NCI-H2171 treated with DMSO at 0.1 percent for 48 hours (cell line): ENCODE measurements at places on chromosomes 4 and X.

- peak; percentile 91 for DNase-seq
These were observed 1.6 kb downstream of the PRICKLE3 start for GRCh38 chrX:49184294-49185281.

- DNase-seq, result no peak
These were observed 421.3 kb downstream of the FAT4 start for GRCh38 chr4:125736057-125736456.

- no peak for DNase-seq
These were observed 92.6 kb upstream of the PPP3CA start for GRCh38 chr4:101439926-101440325.

DNA sequence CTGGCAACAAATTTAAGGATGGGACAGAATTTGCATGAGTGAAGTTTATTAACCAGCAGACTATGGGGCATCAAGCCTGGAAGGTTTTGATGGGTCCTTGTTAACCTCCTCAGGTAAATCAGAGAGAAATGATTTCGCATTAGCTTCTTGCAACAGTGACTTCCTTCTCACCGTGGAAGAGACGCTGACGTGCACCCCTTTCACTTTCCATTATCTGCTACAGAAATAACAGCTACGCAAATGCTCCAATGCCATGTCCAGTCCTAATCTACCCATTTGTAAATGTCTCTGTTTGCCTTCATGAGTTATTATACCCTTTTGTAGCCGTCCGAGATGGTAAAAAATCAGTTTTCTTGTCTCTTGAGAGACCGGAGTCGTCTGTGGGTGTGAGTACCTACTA, 100.3 kb downstream of the SLC34A2 start:
- DNase-seq, result no peak

- DNase-seq, result no peak
These were observed 187.9 kb upstream of the LCORL start for GRCh38 chr4:18209448-18209847.
